Sciatic nerve (tissue), 2 donors: ENCODE measurements at places on chromosomes 6 and 20. TPM values are rescaled to one million over a fixed set of nuclear protein-coding genes. Genes with fewer than 3 reads are reported as not detected.

Gene DDX43
- 0.89 TPM for total RNA-seq

Gene SYCP2
- 6.7 TPM for total RNA-seq

Gene BHLHE23
- total RNA-seq = not detected

Gene KHDC1L
- total RNA-seq = not detected

Gene RNF182
- total RNA-seq = 0.49 TPM

Gene RNASET2
- total RNA-seq = 70.4 TPM

Gene PTGIS
- total RNA-seq = 89.7 TPM

Gene MOG
- not detected for total RNA-seq

Gene NOTCH4
- 71.8 TPM for total RNA-seq

Gene OPRM1
- not detected for total RNA-seq

Gene SIRPA
- 55.5 TPM for total RNA-seq

Gene EFCAB8
- 1.1 TPM for total RNA-seq

Gene NDRG3
- total RNA-seq = 30.7 TPM

Gene HEY2
- total RNA-seq = 4.3 TPM

Gene TOX2
- total RNA-seq = 2.1 TPM

Gene TCP11
- total RNA-seq = not detected

Gene SMOC2
- total RNA-seq = 45.6 TPM

Gene KCNQ5
- total RNA-seq = 0.49 TPM

Gene B3GALT4
- 14.8 TPM for total RNA-seq

Gene ETV7
- 6.7 TPM for total RNA-seq

Gene DDAH2
- total RNA-seq = 124 TPM

Gene DEFB124
- 1.8 TPM for total RNA-seq

Gene SLC26A8
- total RNA-seq = 1.5 TPM

Gene CLPSL1
- not detected for total RNA-seq

Gene GTSF1L
- not detected for total RNA-seq

Gene OPN5
- not detected for total RNA-seq

Gene SSR1
- total RNA-seq = 118 TPM

Gene MCCD1
- total RNA-seq = not detected

Gene UST
- 33.1 TPM for total RNA-seq

Gene STMND1
- 0.27 TPM for total RNA-seq

Gene WASF1
- 9.6 TPM for total RNA-seq

Gene TMEM151B
- total RNA-seq = not detected

Gene TMEM200A
- total RNA-seq = 18.5 TPM

Gene FBXO30
- 13.0 TPM for total RNA-seq

Gene CTNNBL1
- total RNA-seq = 41.3 TPM

Gene SIRPD
- not detected for total RNA-seq

Gene TGM2
- total RNA-seq = 70.3 TPM

Gene DNAH8
- total RNA-seq = 0.13 TPM

Gene LIME1
- 8.1 TPM for total RNA-seq

Gene OR2B6
- total RNA-seq = not detected

Gene TMEM239
- total RNA-seq = not detected

Gene RAD21L1
- not detected for total RNA-seq

Gene TCF15
- 2.1 TPM for total RNA-seq

Gene HS3ST5
- total RNA-seq = 1.9 TPM

Gene PPDPF
- 257 TPM for total RNA-seq

Gene WFDC10B
- total RNA-seq = not detected

Gene SLC35F1
- 24.6 TPM for total RNA-seq

Gene PTP4A1
- 39.1 TPM for total RNA-seq

Gene ADGRB3
- 8.5 TPM for total RNA-seq

Gene ZNF311
- 2.1 TPM for total RNA-seq

Gene RHAG
- total RNA-seq = 2.9 TPM

Gene GINS1
- total RNA-seq = 1.4 TPM

Gene BPIFB2
- not detected for total RNA-seq

Gene SOBP
- 18.5 TPM for total RNA-seq

Gene LRFN2
- total RNA-seq = 0.13 TPM

Gene TSPO2
- 0.53 TPM for total RNA-seq

Gene TRIM40
- not detected for total RNA-seq

Gene MPIG6B
- 0.62 TPM for total RNA-seq

Gene TMEM170B
- 9.5 TPM for total RNA-seq
